ENCODE measurements at places on chromosomes 6 and 20.

- no peak for DNase-seq
Observed at GRCh38 chr6:138036111-138036510, 71.1 kb downstream of the PERP start.

- DNase-seq = no peak
Observed at GRCh38 chr6:96522465-96523009, 931 bp downstream of the UFL1 start.

DNA sequence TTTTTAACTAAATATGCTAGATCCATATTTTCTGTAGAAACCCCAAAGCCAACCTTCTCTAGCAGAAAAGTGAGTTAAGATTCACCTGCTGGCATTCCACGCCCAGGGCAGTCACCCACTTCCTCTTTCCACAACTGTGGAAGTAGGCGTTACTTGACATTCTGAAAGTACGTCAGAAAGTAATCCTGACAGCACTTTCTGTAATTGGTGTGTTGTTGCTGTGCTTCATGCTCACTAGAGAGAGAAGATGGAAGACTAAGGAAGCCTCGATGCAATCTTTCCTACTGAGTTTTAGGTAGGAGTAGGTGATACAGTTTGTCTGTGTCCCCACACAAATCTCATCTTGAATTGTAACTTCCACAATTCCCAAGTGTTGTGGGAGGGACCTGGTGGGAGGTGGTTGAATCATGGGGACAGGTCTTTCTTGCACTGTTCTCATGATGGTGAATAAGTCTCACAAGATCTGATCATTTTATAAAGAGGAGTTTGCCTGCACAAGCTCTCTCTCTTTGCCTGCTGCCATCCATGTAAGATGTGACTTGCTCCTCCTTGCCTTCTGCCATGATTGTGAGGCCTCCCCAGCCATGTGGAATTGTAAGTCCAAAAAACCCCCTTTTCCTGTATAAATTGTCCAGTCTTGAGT lies 101.1 kb downstream of the MAP3K7 start:
- no peak for DNase-seq

DNA sequence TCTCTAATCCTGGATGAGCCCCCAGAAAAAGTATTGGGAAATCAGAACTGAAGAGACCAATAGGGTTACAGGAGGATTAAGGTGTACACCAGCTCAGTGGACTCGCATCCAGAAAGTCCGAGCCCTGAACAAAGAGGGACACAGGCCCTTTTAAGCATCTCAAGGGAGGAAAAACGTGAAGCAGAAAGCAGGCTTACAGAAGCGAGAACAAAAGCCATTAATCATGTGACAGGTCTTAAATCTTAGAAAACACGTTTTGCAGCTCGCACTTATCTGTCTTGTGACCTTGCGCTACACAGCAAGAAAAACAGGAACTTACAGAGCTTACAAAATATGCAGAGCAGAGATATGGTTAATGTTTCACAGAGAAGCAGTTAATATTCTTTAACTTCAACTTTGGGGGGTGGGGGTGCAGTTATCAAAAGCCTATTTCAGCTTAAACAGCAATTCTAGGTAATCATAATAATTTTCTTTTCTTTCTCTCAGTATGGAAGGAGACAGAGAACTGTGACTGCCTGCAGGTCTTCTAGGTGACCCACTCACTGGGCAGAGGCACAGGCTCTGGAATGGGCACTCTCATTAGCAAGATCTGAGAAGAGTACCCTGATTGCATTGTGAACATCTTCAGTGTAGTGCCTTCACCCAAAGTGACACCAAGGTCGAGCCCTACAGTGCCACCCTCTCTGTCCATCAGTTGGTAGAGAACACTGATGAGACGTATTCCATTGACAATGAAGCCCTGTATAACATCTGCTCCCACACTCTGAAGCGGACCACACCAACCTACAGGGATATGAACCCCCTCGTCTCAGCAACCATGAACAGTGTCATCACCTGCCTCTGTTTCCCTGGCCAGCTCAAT lies 65.0 kb upstream of the MOCS1 start:
- DNase-seq = no peak

DNA sequence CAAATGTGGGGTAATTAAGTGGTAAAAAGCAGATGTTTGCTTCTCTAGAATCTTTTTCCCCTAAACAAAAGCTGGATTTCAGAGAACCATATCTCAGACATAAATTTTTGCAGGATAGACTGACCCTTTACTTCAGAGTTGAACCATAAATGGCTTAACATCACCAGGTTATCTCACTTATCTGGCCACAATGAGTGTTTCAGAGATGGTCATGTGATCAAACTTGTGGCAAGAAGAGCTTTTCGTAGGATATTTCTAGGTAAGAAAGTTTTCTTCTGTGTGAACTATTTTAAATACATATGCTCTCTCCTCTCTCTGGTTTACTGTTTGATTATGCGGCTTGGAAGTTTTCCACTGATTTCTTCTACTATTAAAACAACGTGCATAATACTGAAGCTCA lies 270.2 kb upstream of the TFAP2D start:
- no peak for DNase-seq

DNA sequence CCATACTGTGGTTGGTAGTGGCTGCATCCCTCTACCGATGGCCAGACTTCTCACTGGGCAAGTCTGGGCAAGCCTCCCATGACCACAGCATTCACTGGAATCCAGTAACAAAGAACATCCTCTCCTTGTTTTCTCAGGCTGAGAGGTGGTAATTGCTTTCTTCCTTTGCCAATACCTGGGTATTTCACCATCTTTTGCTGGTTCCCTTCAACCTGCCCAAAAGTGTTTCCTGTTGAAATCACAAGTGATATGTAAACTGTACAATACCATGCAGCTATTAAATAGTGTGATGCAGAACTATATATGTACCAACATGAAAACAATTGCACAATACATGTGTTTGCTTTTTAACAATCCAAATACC lies at the start of gene PTCHD4:
Gene PTCHD4, minus strand, starts transcription at position 55 of the 364 bp plus-strand sequence. CDS start 42,240 bp downstream, outside the sequence.
- peak; percentile 43 for DNase-seq

DNA sequence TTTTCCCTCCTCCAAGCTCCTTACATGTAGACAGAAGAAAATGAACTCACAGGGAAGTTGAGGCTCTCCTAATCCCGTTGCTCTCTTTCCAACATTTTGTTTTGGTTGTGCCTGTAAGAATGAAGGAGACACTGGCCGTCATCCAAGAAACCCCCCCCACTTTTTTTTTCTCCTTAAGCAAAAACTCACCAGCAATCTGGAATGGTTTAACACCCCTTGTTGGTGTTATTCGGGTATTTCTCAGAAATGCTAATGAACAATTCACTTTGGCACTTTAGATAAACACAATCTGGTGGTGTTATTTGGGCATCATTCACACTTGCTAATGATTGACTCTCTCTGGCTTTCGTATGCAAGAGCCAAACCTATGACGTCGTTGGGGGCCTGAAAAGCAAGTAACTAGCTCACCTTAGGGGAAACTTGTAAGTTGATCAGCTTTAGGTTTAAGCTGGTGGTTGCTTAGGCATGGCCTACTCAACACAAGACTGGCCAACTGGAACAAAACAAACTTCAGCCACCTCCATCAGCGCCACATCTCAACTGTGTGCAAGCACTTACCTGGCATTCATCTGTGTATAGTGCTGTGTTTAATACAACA lies 24.3 kb upstream of the OLIG3 start:
- no peak for DNase-seq

DNA sequence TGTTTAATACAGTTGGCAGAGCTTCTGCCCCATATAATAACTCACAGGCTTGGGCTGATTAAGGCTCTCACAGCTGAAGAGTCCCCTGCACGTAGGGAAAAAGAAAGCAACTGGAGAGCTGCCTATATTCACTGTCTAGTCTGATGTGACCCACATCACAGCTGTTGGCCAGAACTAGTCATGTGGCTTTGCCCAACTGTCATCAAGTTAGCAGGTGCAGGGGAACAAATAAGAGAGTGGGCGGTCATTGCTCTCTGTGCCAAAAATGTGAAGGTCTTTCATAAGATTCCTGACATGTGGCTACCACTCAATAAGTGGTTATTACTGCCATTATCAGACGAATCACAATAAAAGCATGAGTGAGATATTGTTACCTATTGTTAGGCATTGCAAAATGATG lies 665.2 kb downstream of the DOK5 start:
- DNase-seq = no peak

DNA sequence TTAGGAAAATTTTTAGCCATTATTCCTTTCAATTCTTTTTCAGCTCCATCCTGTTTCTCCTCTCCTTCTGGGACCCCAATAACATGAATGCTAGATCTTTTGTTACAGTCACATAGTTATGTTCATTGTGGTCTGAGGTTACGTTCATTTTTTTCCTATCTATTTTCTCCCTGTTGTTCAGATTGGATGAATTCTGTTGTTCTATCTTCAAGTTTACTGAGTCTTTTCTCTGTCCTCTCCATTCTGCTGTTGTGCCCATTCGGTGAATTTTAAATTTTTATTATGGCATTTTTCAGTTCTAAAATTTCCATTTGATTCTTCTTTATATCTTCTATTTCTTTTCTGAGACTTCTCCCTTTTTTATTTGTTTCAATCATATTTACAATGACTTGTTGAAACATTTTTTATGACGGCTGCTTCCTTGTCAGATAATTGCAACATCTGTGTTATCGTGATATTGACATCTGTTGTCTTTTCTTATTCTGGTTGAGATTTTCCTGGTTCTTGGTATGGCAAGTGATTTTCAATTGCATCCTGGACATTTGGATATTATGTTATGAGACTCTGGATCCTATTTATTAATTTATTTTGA lies 12.6 kb upstream of the DDR1 start:
- no peak for DNase-seq

DNA sequence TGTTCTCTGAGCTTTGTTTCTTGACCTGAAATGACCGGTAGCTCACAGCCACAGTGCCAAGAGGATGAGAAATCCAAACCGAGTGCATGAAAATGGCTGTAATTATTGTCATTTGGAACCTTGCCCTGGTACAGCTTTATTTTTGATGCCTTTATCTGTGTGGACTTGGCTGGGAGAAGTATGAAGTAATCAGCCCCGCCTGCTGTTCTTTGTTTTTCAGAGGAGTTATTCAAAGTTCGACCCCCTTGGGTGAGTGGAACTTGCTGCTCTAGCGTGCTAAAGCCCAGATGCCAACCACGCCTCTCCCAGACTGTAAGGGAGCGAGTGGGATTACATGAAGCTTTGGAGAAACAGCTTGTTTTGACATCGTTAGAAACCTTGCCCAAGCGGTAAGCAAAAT lies 48.3 kb downstream of the ECT2L start:
- DNase-seq = no peak

- DNase-seq = no peak
Observed at GRCh38 chr6:1595271-1596087, 14.2 kb upstream of the FOXC1 start.

- no peak for DNase-seq
Observed at GRCh38 chr6:55184782-55185530, 10.6 kb downstream of the HCRTR2 start.

GRCh38 chr20:9177278-9177677 lies 108.4 kb downstream of the PLCB4 start:
- no peak for DNase-seq

- no peak for DNase-seq
Observed at GRCh38 chr6:109313139-109313538, 69.1 kb downstream of the CD164 start.

- DNase-seq = no peak
Observed at GRCh38 chr6:13559968-13560650, 14.3 kb upstream of the SIRT5 start.

DNA sequence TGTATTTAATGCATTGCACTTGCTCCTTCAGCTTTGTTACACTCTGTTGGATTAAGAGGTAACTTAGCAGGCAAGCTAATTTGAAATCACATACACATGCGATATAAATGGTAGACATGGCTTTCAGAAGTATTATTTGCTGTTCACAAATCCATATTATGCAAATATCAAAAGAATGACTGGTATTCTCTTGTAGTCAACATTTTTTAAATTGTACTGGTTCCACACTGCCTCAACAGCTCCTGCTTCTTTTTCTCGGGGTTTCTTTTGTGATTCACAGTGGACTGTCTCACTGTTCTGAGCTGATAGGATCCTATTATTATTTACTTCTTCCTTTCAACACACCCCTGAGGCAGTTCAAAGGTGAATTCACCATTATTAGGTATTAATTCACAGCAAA lies 927.4 kb downstream of the KIF16B start:
- no peak for DNase-seq

DNA sequence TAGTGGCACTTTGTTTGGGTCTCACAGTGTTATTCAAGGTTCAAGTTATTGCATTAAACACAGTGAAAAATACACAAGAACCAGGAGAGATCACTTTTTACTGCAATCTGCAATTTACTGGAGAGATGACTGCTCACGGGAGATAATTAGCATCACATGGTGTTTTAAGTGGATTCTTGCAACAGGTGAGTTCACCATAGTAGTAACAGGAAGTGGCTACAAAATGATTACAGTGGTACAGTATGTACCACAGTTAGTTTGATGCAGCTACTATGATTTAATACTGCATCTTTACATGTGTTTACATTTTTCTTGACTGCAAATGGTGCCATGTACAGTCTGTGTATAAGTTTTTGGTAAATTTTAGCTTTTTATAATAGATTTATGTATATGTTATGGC lies 96.5 kb upstream of the SCP2D1 start:
- DNase-seq = no peak

DNA sequence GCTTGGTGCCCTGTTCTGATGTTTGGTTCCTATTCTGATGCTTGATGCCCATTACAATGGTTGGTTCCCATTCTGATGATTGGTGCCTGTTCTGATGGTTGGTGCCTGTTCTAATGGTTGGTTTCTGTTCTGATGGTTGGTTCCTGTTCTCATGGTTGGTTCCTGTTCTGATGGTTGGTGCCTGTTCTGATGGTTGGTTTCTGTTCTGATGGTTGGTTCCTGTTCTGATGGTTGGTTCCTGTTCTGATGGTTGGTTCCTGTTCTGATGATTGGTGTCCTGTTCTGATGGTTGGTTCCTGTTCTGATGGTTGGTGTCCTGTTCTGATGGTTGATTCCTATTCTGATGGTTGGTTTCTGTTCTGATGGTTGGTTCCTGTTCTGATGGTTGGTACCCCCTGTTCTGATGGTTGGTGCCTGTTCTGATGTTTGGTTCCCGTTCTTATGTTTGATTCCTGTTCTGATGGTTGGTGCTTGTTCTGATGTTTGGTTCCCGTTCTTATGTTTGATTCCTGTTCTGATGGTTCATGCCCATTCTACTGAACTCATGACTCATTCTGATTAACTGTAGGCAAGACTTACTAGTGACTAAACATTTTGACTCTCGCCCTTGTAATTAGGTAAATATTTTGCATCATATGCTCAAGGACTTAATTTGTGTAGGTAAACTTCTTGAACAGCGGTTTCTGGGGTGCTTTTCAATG lies 146.2 kb downstream of the DLL1 start:
- DNase-seq = no peak

- DNase-seq = no peak
Observed at GRCh38 chr6:112013051-112013450, 40.9 kb upstream of the CCN6 start.

DNA sequence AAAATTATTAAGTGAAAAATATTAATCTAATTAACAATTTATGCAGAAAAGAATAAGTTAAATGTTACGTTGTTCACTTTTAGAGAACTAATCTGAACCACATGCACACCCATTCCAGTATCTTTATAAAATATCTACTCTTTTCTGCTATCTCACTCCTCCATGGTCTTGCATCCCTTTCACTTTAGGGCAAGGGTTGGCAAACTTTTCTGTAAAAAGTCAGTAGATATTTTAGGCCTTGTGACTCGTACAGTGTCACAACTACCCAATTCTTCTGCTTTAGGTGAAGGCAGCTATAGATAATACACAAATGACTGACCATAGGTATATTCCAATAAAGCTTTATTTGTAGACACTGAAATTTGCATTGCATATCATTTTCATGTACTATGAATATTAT lies 39.7 kb upstream of the SUPT3H start:
- no peak for DNase-seq
